ENCODE measurements at places on chromosomes 7 and 10.

- no peak for DNase-seq
Measured at GRCh38 chr7:98559958-98560357, 57.1 kb upstream of the NPTX2 start.

GRCh38 chr10:90031776-90032175 lies 330.4 kb downstream of the KIF20B start:
- DNase-seq, result no peak

- no peak for DNase-seq
Measured at GRCh38 chr10:14415676-14416307, 85.1 kb upstream of the FRMD4A start.

DNA sequence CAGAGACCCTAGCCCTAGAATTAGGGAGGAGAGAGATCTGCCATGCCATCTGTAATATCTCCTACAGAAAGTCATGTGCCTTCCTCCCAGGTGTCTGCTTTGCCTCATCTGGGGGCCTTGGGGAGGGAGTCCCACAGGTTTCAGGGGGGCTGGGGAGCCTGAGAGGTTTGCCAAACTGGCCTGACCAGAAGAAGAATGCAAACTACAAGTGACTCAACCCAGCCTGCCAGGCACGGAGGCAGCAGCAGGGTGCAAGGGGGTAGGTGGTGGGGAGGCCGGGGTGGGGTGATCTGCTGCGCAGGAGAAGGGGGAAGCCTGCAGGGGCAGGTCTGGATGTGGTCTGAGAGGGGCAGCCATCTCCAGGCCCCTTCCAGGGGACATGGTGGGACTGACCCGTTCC lies 9.6 kb upstream of the TRIM8 start:
- DNase-seq, result no peak

DNA sequence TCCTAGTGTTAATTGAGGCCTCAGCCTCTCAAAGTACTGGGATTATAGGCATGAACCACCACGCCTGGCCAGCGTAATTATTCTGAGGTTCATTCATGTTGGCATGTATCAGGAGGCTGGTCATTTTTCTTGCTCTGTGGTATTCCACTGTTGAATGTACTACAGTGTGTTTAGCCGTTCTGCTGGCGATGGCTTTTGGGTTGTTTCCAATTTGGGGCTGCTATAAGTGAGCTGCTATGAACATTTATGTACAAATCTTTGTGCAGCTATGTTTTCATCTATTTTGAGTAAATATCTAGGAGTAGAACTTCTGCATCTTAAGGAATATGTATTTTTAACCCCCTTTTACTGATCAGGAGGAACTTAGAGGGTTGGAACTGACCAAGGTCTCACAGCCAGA lies 145.8 kb downstream of the AUTS2 start:
- no peak for DNase-seq

DNA sequence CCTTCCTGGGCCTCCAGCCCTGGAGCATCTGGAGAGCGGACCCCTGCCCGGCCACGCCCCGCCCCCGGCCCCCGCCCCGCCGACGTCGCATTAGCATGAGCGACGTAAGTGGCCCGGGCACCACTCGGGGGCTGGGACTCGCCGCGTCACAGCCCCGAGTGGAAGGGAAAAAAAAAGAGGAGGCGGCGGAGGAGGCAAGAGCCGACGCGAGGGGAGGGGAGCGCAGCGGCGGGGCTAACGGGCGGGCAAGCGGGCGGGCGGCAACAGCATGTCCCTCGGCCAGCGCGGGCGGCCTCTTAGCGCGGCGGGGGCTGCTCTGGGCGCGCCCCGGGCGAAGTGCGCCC lies at the start of gene SLC18A3:
Gene SLC18A3, plus strand, starts transcription at position 197 of the 344 bp plus-strand sequence. CDS start 431 bp downstream, outside the sequence.
- peak; percentile 26 for DNase-seq

GRCh38 chr7:2941216-2941859 lies 97.2 kb upstream of the GNA12 start:
- no peak for DNase-seq

- DNase-seq, result peak; percentile 10
Measured at GRCh38 chr7:21550821-21551531, 8.1 kb downstream of the DNAH11 start.

DNA sequence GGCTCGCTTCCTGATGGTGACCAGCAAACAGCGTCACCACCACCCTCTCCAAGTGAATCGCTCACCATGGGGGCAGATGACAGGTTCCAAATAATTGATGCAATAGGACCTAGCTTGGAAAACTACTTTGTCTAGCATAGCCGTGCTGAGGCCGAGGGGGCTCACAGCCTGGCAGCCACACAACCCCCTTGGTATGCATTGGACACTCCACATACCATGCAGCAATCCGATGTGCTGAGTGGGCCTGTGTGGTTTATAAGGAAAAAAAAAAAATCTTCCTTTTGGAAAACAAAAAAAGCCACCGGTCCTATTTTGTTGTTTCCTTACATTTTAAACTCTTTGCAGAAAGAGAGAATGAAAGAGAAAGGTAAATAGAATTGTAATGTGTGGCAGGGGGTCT lies 15.1 kb downstream of the GATA3 start:
- no peak for DNase-seq

- no peak for DNase-seq
Measured at GRCh38 chr10:132423966-132424861, 27.2 kb downstream of the PWWP2B start.

- DNase-seq, result no peak
Measured at GRCh38 chr7:132565441-132565840, 10.8 kb downstream of the PLXNA4 start.

- no peak for DNase-seq
Measured at GRCh38 chr10:112852306-112852705, 97.7 kb upstream of the TCF7L2 start.

DNA sequence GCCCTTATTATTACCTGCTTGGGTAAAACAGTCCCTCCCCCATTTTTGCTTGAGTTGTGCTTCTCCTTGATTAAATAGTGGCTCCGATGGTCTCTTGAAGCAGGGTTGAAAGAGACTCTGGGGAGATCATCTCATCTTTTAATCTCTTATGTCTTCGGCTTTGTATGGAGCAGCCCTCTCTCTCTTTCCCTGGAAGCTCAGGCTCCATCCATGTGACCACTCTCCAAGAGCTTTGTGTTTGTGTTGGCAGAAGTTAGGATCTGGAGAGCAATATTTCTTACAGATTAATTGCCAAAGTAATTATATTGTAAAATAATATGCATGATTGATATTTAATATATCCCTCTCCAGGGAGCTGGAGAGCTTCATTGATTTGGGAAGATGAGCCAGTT lies 76.9 kb downstream of the LRRC4 start:
- DNase-seq, result no peak

Measured in HEK293T (cell line).